ENCODE measurements at places on chromosomes 12 and 14.
A peak's percentile ranks its signal among the peaks of the same experiment; 100 is the strongest.

- no peak overlapping the region for H3K4me3 ChIP-seq
- no peak for DNase-seq
- no peaks in the 10 kb centered on the region for H3K36me3 ChIP-seq
These were observed 154.9 kb downstream of the DYRK2 start for GRCh38 chr12:67803278-67803993.

DNA sequence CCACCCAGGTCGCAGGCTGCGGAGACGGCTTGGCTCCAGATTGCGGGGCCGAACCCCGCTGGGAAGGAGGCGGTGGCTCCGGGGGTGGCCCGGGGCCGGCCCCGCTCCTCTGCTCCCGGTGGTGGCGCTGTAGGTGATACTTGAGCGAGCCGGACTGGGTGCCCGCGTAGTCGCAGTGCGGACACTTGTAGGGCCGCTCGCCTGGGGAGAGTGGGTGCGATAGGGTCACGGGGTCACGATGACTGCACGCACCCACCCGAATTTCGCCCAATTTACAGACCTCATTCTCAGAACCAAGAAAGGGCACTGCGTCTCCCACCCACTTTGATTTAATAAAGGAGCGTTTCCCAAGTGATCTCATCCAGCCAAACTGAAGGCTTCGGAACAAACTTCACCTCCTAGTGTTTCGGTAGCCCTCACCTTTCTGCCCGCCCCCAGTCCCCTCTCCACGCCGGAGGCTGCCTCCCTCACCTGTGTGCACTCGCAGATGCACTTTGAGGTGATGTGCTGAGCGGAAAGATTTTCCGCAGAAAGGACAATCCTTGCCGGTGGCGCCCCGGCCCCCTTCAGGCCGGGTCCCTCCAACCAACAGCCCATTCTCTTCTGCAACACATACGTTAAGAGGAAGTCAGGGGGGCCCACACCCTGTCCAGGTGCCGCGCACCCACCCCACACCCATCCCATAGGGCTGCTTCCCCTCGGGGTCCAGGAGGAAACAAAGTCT lies 7.4 kb downstream of the ZNF219 start:
- no peak for DNase-seq
- H3K27ac ChIP-seq, result peak overlapping the region; percentile 40
- peaks cover 15% of the 10 kb centered on the region for H3K4me1 ChIP-seq
- no peaks in the 10 kb centered on the region for H3K27me3 ChIP-seq

DNA sequence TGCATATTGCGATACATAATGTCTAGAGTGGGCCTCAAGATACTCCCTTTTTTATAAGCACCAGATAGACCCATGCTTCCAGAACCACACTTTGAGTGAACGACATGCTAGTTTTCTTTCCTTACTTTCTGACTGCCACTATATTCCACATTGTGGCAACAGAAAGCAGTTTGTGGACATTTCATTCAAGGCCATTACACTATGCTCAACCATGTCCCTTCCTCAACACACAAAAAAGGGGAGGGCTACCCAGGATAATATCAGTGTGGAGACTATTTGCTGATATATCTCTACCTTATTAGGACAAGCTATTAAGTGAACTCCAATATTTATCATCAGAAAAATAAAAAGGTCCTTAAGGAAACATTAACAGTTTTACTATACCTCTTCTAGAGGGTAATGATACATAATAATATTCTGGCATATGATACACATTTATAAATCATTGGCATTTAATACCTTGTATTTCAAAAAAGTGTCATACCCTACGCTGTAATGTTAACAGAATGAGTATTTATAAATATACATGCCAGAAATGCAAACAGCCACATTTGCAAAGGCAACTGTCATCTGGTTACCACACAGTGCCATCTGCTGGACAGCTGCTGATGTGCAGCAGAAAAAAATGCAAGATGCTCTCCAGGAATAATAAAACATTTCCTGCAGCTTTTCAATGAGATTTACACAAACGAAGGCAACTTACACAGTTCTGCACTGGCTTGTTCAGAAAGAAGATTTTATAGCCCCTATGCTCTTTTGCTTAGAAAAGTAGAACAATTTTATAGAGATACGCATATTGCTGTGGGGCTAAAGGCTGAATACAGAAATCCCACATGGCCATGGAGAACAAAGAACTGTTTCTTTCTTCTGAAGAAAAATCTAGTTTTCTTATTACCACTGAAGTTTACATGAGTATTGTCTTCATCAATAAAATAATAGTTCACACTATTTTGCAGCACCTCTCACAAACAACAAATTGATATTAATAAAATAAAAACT lies 182.2 kb upstream of the GRIP1 start:
- no peak overlapping the region for H3K4me3 ChIP-seq
- H3K27me3 ChIP-seq, result peaks cover 7% of the 10 kb centered on the region
- H3K4me1 ChIP-seq, result no peaks in the 10 kb centered on the region
- H3K36me3 ChIP-seq, result no peaks in the 10 kb centered on the region

- peaks cover 4% of the 10 kb centered on the region for H3K4me1 ChIP-seq
- no peak overlapping the region for H3K27ac ChIP-seq
- no peak overlapping the region for H3K4me3 ChIP-seq
- H3K27me3 ChIP-seq, result no peaks in the 10 kb centered on the region
- DNase-seq, result no peak
These were observed 23.4 kb downstream of the DUSP16 start for GRCh38 chr12:12539028-12539810.

GRCh38 chr14:29527286-29527685 lies 400.4 kb downstream of the PRKD1 start:
- no peaks in the 10 kb centered on the region for H3K36me3 ChIP-seq
- no peak for DNase-seq
- no peaks in the 10 kb centered on the region for H3K27me3 ChIP-seq
- no peaks in the 10 kb centered on the region for H3K4me1 ChIP-seq
